Stimulated activated CD8-positive, alpha-beta memory T cell treated with anti-CD3 and anti-CD28 coated beads, Interleukin-7, amount 100 ng/mL, for 48 hours (primary cell): ENCODE measurements at places on chromosomes 1 and 21.

DNA sequence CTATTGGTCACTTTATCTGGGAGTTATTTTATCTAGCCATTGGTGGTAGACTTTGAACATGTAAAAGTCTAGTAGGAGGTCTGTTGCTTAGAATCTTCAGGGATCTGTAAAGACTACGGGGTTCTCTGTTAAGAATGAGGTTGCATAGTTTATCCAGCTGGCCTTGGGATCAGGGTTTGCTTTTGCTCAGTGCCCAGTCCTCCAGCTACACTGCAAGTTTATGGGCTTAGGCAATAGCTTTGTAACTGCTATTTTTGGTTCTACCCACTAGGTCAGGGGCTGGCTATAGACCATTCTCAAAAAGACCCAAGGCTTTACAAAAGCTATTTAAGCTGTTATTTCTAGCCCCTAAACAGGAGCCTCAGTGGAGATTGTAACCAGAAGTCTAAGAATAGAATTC is 9.8 kb downstream of the SH3GLB1 start:
- no peak for DNase-seq

- DNase-seq = no peak
Measured at GRCh38 chr21:39483917-39484316, 32.1 kb downstream of the SH3BGR start.

- DNase-seq = no peak
Measured at GRCh38 chr1:56916630-56917029, 49.2 kb downstream of the C8B start.

DNA sequence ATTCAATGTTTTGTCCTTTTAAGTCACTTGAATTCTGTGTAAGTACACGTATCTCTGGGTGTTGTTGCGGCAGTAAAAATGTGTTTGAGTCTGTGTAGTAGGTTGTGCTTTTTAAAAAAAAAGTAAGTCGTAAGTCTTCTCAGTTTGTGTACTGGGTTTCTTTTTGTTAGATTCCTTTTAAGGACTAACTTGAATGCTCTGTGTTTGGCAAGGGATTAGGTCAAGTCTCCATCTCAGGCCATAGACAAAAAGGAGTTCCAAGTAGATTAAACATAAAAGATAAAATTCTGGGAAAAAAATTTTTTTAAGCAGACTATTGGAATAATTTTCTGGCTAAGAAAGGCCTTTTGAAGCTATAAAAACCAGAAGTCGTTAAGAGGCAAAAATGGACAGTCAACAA is 113.1 kb downstream of the ATP5PO start:
- DNase-seq = no peak

DNA sequence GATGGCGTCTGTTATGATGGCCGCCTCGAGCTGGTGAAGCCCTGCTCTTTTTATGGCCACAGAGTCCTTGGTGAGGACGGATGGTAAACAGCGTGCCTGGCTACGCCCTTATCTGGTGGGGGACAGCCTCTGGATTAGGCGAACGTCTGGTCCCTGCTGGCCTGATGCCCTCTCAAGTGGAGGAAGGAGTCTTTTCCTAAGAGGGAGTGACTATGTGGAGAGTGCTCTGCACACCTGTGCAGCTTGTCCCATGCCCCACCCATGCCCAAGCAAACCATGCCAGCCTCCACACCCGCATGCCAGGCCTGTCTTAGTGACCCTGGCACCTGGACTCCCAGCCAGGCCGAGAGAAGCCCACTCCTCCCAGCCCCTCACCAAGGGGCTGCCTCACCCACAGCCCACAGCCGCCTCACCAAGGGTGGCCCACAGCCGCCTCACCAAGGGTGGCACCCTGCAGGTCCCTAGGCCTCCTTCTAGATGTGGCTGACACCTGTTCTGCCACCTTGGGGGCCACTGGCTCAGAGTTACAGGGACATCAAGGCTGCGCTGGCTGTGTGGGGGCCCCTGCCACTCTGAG is 40.2 kb downstream of the WNT9A start:
- DNase-seq = no peak

GRCh38 chr1:119966020-119966419 is 69.7 kb upstream of the ADAM30 start:
- DNase-seq = no peak

- DNase-seq = no peak
Measured at GRCh38 chr1:225477296-225477911, 49.6 kb upstream of the LBR start.

DNA sequence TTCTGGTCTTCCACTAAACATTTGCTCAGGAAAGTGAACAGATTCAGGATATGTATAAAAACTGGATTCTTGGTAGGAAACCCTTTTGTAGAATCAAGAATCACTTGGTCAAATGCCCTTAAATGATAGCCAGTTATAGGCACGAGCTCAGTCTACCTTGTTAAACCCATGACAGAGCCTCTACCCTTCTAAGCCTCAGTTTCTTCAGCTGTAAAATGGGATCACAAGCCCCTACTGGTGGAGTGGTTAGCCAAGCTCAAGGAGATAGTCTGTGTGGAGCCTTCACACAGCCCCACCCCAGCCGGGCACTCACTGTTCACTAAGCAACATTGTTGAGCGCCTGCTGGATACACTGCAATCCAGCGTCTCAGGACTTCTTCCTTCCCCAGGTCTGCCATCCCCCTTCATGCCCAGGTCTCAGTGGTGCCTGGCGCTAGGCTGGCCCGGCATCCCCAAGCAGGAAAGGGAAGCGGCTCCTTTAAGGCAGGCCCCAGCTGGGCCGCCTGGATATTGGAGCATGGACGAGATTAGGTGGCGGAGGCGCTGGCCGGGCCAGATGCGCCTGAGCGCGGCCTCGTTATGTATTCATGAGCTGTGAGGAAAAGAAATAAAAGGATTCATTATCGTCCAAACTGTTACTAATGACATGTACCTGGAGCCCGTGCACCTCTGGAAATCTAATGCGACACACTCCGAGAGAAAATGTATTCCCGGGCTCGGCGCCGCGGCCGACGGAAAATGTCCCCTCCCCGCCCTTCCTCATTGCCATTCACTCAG is 75.6 kb downstream of the TAS1R2 start:
- no peak for DNase-seq

DNA sequence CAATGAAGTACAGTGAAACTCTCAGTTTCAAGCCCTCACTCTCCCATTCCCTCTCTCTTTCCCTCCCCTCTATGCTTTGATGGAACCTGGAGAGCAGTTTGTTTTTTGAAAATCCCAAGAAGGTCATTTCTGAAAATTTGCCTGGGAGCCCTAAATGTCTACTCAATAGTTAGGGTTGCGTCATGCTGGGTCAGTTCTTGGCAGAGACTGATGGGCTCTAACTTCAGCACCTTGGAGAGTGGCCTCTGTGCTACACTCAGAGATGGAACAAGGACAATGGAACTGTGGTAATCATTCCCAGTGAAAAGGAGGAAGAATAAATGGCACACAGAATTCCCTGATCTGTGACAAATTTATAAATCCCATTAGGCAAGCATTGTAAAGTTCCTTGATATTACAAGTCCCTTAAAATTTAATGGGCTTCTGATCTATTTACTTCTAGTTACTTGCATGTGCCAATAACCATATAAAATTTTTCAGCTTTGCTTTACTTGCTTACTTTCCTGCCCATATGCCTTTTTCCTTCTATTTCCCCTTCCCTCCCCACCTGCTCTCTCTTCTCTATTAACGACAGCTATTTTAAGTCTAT is 182.9 kb upstream of the KCND3 start:
- DNase-seq = no peak

DNA sequence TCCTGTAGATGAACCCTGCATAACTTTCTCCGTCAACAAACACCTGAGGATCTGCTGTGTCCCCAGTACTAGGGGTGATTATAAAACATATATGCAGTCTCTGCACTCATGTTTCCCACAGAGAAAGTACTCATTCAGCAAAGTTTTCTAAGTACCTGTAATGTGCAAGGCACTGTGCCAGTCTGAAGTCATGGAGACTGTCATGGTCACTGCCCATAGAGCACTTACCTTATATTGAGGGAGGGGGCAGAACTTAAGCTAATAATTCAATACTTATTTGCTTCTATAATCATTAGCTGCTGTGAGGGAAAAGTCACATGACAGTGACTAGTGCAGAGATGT is 41.2 kb downstream of the MAP3K21 start:
- no peak for DNase-seq

GRCh38 chr1:173474097-173474779 is 2.9 kb upstream of the PRDX6 start:
- no peak for DNase-seq

DNA sequence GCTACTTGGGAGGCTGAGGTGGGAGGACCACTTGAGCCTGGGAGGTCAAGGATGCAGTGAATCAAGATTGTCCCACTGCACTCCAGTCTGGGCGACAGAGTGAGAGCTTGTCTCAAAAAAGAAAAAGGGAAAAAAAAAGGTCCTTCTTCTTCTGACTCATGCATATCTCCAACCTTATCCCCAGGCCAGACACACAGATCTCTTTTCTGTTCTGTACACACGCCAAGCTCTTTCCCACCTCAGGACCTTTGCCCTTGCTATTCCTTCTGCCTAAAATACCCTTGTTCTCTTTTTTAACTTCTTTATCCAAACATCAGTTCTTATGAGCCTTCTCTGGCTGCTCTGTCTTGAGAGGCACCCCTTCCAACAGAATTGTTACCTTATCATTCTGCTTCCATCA is 22.1 kb downstream of the PLEKHO1 start:
- DNase-seq = no peak

GRCh38 chr21:31660259-31660565 is 719 bp downstream of the SOD1 start:
- DNase-seq = no peak

GRCh38 chr1:234943836-234944402 is 184.7 kb downstream of the TOMM20 start:
- DNase-seq = no peak

DNA sequence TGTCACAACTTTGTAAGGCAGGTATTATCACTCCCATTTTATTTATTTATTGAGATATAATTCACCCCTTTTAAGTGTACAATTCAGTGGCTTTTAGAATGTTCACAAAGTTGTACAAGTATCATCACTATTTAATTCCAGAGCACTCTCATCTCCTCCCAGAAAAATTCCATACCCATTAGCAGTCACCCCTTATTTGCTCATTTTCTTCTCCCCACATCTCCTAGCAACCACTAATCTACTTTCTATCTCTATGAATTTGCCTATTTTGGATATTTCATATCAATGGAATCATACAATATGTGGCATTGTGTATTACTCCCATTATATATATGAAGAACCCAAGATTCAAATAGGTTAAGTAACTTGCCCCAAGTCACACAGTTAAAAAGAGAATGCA is 7.0 kb downstream of the DSTYK start:
- DNase-seq = no peak

DNA sequence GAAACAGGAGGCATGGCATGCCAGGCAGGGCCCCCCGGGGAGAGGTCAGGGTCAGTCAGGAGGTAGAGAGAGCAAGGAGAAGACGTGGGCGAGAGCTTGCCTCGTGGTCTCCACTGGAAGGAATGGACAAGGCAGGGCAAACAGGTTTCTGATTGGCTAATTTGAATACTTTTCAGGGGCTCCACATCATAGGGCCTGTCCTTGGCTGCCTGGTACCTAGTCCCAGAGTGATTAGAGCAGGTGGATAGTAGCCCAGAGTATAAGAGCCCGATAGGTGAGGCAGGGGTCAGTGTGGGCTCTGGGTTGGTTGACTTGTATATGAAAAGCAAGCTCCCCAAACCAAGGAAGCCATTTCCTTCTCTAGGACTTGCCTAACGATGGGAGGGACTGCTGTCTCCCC is 178.6 kb downstream of the ZP4 start:
- DNase-seq = no peak

DNA sequence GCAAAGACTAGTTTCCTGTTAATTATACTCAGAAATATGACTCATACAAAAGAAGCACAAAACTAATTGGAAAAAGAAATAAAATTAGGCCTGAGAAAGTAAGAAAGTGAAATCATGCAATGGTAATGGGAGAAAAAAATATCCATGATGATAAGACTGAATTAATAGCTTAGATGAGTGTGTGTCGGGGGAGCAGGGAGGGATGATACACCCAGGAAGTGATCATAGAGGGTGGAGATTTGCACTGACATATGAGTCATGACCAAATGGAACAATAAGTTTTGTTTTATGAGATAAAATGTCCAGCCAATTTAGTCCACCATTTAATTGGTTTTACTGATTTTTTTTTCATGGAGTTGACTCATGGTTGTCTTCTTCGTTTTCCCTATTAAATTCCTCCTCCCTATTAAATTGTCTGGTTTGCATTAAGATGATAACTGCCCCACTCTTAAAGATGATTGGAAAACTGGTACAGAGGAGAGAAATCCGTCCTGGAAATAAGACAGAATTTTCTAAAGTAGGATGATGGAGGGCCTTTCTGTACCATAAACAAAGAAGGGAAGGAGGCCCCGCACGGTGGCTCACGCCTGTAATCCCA is 111.7 kb upstream of the KCNJ6 start:
- no peak for DNase-seq

DNA sequence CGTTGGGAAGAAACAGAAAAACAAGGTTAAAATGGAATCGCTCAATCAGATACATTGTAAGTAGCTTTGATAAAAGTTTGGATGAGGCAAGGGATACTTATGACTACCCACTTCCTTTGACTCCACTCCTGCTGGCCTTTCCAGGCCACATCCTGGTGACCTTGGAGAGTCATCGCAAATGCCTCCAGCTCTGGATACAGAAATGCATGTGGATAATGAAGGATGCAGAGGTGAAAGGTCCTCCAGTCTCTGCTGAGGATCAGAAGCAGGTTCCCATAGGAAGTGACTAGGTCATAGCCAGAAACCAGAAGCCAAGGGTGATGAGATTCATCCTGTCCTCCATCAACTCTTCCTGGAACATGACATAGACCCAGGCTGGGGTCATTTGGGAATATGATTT is 6.2 kb upstream of the CAMK1G start:
- DNase-seq = no peak

DNA sequence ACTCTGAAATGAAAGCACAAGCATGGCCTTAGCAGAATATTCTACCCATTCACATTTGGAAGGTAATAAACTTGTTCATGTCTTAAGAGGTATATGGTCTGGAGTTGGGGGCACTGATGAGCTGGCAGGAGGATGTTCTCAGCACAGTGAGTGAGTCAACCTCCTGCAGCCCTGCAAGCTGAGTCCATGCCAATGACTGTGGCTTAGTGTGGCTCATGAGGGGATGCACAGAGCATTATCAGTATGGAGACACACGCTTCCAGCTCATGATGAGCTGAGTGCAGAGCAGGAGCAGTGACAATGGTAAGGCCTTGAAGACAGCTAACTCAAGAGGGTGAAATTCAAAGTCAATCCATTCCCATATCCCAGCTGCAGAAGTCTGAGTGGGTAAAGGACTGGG is 102.3 kb downstream of the TNFSF18 start:
- DNase-seq = peak; percentile 37

GRCh38 chr1:164771619-164772361 is 212.8 kb downstream of the PBX1 start:
- DNase-seq = no peak

DNA sequence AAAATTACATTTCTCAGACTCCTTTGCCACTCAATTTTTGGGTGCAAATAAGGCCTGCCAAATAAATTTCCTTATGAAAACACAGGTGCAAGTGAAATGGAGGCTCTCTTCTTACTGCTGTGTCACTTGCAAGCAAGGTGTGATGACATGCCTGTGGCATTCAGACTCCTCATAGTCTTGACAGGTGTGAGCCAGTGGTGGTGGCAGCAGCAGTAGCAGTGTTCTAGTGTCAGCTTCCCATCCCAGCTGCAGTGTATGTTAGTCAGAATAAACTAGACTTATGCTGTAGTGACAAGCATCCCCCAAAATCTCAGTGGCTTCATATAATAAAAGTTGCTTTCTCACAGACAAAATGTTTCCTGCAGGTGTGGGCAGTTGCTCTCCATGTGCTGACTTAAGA is 3.8 kb upstream of the EEIG2 start:
- no peak for DNase-seq
